A673 (cell line): ENCODE measurements at places on chromosomes 4 and X. TPM values are rescaled to one million over a fixed set of nuclear protein-coding genes. Genes with fewer than 3 reads are reported as not detected.

DNA sequence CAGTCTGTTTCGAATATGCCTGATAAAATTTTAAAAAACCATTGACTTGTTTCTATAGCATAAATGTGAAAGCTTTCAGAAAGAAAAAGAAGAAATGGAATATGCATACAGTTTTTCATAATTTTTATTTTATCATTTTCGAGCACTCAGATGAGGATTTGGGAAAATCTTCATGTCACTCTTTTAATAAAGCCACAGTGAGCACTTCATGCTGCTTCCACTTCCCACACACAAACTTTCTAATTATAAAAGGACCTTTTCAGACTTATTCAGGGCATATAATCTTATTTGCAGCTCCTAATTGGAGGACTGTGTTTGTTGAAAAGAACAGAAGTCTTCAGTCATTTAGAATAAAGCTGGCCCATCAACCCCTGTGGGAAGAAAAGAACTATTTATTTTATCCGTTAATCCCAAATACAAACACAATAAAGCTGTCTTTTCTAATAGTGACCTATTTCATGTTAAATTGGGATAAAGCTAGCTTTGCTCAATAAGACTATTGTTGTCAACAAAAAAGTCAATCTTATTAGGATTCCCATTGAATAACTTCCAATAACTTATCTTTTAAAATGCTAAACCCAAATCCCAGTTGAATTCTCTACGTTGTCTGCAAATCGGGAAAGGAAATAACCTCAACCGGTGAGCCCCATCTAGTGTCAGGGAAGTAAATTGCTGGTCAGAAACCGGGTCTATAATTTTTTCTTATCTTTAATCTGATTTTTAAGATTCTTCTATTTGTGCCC lies 211.5 kb downstream of the PDGFRA start:
- no peaks in the 10 kb centered on the region for H3K36me3 ChIP-seq
- H3K4me3 ChIP-seq: no peak overlapping the region
- no peaks in the 10 kb centered on the region for H3K27me3 ChIP-seq
- H3K4me1 ChIP-seq: no peaks in the 10 kb centered on the region
- H3K27ac ChIP-seq: no peak overlapping the region

POLR2B gene
- total RNA-seq: 71.9 and 74.1 TPM in 2 replicates

DNA sequence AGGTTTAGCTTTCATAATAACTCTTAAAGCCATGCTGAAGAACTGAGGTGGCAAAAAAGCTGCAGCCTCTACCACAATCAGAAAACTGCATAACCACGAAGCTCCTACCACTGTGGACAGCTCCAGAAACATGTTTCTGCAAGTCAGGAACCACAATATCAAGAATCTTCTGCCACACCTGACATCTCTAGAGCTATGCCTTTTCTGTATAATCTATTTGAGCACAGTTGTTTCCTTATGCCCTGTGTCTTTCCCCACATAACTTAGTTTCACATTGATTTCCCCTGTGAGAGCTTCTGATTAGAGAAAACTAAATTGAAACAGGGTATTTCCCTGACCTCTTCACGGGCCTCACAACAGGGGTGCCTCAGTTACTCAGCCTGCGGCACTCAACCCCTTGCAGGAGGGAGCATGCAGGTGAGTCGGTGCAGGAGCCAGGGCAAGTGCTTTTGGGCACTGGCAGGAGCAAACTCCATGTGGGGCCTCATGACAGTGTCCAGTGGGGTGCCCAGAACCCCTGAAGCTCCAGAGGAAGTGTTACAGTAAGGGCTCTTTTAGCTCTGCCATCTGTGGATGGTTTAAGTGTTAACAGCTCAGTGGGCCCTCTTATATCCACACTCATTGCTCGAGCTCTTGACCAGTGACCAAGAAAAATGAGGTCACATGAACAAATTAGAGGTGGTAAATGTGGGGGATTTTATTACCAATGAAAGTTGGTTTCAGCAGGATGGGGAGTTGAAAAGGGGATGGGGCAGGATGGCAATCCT lies 132.8 kb upstream of the BMP3 start:
- no peak overlapping the region for H3K4me3 ChIP-seq
- H3K4me1 ChIP-seq: no peaks in the 10 kb centered on the region

GRCh38 chrX:17361620-17362019 lies 13.4 kb upstream of the NHS start:
- H3K36me3 ChIP-seq: no peaks in the 10 kb centered on the region
- H3K4me1 ChIP-seq: no peaks in the 10 kb centered on the region
- peaks cover 8% of the 10 kb centered on the region for H3K27me3 ChIP-seq
- H3K4me3 ChIP-seq: no peak overlapping the region

- peak; percentile 18 for DNase-seq
- no peaks in the 10 kb centered on the region for H3K4me1 ChIP-seq
- no peaks in the 10 kb centered on the region for H3K36me3 ChIP-seq
- no peak overlapping the region for H3K4me3 ChIP-seq
- no peaks in the 10 kb centered on the region for H3K27me3 ChIP-seq
These were observed 32.5 kb downstream of the AKAP4 start for GRCh38 chrX:50168241-50168687.

- no peak overlapping the region for H3K4me3 ChIP-seq
- DNase-seq: no peak
- no peaks in the 10 kb centered on the region for H3K27me3 ChIP-seq
- no peaks in the 10 kb centered on the region for H3K4me1 ChIP-seq
These were observed 85.3 kb upstream of the SLC4A4 start for GRCh38 chr4:71253545-71253944.

CCDC110 gene
- total RNA-seq: 0.50 TPM in 1 of 2 replicates, not detected in the other

- DNase-seq: no peak
- no peak overlapping the region for H3K4me3 ChIP-seq
- H3K4me1 ChIP-seq: no peaks in the 10 kb centered on the region
These were observed 230.8 kb downstream of the INPP4B start for GRCh38 chr4:142615324-142615665.
